SJSA1 (cell line): ENCODE measurements at places on chromosomes 5 and 9.

GRCh38 chr5:161420521-161420920, 126.0 kb downstream of the GABRB2 start:
- DNase-seq = no peak

DNA sequence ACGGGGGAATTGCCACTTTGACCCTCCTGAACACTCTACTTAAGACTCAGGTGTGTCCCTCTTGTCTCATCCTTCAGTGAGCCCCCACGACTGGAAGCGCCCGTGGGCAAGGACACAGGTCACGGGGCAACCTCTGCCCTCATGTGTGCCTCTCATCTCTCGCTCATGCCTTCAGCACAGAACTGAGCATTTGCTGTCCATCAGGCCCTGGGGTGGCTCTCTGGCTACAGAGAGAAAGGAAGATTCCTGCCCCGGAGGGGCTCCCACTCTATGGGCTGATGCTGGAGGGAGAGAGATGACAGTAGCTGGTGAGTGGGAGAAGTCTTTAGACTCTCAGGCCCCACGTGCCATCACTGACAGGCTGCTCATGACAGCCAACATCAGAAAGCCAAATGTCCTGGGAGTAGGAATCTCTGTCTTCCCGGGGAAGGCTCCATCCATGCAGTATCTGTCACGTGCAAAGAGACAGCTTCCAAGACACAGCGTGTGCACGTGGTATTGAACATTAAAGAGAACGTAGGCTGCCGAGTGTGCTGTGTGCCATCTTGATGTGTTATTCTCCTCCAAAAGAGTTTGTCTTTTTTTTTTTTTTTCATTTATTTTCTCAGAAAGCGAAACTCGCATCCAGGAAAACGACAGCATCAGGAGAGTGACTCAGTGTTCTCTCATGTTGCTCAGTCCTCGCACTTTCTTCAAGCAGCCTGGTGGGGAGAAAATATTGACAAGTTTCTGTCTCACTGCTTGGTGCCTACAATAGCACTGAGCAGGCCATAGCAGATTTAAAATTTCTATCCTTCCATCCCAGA, 190.5 kb downstream of the GAS1 start:
- no peak for DNase-seq

- no peak for DNase-seq
Observed at GRCh38 chr5:147860641-147861025, 17.9 kb upstream of the SCGB3A2 start.

DNA sequence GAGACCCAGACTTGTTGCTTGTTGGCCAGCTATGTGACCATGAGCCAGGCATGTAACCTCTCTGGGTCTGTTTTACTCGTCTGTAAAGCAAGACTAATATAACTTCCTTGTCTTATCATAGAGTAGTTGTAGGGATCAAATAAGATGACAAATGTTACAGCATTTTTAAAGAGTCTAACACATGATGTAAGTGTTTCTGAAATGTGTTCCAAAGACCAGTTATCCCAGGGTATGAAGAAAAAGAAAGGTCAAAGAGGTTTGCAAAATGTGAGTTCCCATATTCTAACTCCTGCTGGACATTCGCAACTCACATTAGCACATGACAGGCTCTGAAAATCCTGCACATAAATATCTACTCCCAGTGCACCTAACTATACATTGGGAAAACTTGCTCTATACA, 28.5 kb upstream of the MATR3 start:
- DNase-seq = no peak

DNA sequence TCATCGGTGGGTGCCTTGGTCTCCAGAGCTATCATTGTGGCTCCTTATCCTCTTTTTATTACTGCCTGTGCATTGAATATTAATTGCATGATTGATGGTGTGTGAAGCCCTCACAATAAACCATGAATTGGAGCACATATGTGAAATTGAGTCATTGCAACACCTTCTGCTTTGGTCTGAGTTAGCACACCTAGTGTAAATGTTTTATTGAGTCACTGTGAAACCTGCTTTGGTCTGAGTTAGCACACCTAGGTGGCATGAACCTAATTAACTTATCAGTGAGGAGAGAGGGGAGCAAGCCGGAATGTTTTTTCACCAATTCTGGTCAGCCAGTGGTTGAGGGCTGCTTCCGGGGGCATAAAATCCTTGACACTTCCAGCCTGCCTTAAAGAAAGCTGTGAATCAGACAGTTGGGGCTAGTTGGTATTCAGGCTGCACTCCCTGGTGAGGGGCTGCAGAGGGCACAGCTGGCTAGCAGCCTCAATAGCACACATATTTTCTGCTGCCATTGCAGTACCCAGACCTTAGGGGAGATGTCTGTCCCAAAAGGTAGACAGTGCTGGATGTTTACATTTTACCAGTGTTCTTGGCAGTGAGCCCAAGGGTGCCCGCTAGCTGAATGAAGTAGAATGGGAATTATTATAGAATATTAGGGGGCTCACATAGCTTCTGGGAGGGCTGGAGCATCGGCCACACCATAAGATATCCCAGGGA, 76.5 kb upstream of the GOLM1 start:
- DNase-seq = no peak

- no peak for DNase-seq
Observed at GRCh38 chr9:93613791-93614190, 37.4 kb downstream of the PHF2 start.
